Activated CD4-positive, CD25-positive, alpha-beta regulatory T cell treated with anti-CD3 and anti-CD28 coated beads, Interleukin-2, amount 50 U/mL, for 24 hours (primary cell): ENCODE measurements at places on chromosomes 7 and 10.

DNA sequence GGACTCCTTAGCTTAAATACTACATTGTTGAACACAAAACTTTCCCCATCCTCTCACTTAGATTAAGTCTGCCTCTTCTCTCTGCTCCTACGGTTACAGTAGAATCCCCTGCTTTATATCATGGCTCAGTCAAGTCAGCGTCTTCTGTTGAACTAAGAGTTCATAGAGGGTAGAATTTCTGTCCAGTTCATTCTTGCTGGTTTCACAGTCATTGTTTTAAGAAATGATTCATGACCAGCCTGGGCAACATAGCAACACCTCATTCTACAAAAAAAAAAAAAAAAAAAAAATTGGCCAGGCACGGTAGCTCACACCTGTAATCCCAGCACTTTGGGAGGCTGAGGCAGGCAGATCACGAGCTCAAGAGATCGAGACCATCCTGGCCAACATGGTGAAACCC lies 3.7 kb upstream of the ZFYVE27 start:
- no peak for ATAC-seq

- no peak for ATAC-seq
Measured at GRCh38 chr10:70352401-70353097, 29.9 kb downstream of the LRRC20 start.

DNA sequence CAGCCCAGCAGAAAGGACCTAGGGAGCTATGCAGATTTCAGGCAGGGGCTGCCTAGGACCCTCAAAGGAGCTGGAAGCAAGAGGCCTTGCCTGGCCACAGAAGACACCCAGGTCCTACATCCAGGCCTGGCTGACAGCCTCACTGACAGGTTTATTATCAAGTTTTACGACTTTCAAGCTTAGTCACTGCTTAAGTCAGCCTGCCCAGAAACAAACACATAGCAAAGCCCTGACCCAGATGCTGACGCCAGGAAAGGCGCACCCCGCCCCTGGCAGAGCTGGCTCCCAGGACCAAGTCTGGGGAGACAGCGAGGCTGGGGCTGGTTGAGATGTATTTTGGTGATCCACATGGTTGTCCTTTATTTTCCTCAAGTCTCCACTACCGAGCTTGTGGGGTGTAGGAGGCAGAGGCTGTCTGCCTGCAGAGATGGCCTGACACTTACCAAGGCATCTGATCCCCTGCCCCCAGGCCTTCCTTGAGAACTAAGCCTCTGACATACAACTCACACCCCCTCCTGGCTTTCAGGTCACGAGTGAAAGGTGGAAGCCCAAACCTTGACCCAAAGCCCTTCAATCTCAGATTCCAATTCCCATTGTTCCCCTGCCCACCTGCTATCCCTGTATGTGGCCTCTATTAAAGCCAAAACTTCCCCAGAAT lies 80.7 kb upstream of the EMX2 start:
- ATAC-seq = no peak

DNA sequence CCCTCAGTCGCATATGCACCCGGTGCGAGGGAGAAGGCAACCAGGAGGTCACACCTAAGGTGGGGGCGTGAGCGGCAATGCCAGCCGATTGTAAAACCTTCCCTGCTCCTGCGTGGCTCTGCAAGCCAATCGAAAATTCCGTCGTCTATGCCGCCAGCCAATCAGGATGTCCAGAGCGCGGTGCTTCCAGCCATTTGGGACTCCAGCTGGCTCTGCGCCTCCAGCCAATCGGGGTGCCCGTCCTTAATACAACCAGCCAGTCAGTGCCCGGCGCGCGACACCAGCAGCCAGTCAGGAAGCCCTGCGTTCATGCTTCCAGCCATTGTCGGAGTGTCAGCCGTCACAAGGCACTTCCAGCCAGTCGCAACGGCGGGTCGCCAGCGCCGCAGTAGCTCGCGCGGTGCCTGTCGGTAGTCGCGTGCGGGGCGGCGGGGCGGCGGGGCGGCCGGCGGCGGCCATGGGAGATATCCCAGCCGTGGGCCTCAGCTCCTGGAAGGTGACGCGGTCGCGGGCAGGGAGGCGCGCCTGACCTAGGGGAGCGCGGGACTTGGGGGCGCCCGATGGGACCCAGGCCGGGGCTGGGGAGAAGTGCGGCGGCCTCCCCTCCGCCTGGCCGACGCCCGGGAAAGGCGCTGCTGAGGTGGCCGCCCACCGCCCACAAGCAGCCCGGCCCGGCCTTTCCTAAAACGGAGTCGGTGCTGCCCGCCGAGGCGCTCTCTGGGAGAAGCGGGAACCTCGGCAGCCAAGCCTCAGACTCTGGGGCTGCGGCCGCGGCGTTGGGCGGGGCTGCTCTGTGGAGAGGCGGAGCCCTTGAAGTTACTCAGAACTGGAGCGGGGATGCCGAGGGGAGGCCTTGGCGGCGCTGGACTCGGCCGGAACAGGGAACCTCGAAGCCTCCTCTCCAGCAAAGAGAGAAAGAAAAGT lies at the start of gene AKR1E2:
TSS of gene AKR1E2 (plus strand) at position 340 of the 924 bp plus-strand sequence. CDS start at position 458, 118 bp downstream.
- ATAC-seq = peak; percentile 93

GRCh38 chr7:78788464-78788863 lies 665.0 kb downstream of the MAGI2 start:
- no peak for ATAC-seq

- ATAC-seq = peak; percentile 77
Measured at GRCh38 chr7:50266635-50267386, 37.7 kb upstream of the IKZF1 start.

- ATAC-seq = no peak
Measured at GRCh38 chr10:60646966-60647796, 131.1 kb upstream of the CDK1 start.
